SW 1271 (cell line): ENCODE measurements at places on chromosomes 5 and 9.

- DNase-seq: peak; percentile 6
Measured at GRCh38 chr9:127159325-127159801, 36.9 kb upstream of the ANGPTL2 start.

GRCh38 chr5:8961219-8961618 lies 584.7 kb downstream of the SEMA5A start:
- no peak for DNase-seq

DNA sequence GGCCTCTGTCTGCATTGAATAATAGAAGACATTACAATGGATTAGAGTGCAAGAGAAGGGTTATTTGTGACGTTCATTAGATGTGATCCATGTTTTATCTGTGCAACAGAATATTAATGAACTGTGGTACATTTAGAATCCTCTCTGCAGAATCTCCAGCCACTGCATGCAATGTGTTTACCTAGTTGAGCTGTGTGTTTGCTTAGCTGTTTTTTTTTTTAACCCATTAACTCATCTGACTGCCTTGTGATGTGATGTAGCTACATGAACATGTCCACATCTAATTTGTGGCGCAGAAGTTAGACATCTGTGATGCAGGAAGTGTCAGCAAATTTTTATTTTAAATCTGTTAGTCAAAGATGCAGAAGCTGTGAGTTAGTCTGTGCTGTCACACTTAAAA lies 236.9 kb downstream of the CD180 start:
- no peak for DNase-seq

- no peak for DNase-seq
Measured at GRCh38 chr5:27578279-27578678, 539.9 kb upstream of the CDH9 start.

DNA sequence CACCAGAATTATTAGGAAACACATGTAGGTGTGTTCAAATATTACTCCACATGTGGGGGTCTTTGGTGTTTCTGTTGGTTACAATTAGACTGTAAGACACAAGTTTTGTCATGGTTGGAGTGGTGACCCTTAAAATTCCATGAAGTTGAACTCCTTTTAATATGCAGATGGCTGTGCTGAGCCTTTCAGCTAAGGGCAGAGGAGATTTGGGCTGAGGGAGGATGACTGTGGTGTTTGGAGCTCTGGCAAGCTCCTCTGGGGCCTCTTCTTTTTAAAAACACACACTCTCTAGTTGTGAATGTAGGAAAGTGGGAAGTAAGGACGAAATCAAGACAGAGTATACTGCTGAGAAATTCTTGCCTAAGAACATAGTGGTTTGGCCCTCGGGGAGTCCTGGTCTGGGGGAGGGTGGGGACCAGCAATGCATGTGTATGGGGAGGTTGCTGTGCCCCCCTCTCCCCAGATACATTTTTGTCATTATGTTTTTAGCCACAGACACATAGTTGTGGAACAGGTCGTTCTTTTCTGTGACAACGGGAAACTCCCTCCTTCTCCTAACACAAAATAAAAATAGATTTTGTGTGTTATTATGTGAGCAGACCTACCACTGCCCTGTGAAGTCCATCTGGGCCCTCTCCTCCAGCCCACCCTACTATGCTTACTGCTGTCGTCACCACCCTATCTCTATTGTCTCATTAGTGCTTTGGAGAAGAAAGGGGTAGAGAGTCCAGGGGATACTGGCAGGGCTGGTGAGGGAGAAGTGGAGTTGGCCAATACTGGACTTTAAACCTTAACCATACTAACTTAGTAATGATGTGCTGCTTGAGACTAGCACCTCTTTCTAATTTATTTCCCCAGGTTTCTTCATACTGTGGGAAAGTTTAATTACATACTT lies 10.0 kb downstream of the SMARCA2 start:
- DNase-seq: no peak

DNA sequence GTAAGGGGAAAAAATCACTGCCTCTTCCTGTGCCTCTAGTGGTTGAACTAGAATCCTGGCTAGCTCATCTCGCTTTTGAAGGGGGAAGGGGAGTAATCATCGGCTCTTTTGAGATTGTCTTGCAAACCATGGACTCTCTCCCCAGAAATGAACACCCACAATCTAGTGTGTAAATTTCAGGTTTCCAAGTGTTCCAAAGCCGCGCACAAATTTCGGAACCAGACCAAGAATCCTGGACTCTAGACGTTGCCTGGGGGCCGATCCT lies 4.9 kb upstream of the FOXE1 start:
- no peak for DNase-seq
